ENCODE measurements at places on chromosomes 16 and 17.
A peak's percentile ranks its signal among the peaks of the same experiment; 100 is the strongest.

GRCh38 chr17:82217530-82218204 is 5.0 kb upstream of the CCDC57 start:
- peak; percentile 64 for DNase-seq

- DNase-seq: no peak
Observed at GRCh38 chr17:44523672-44523972, 20.4 kb upstream of the GPATCH8 start.

DNA sequence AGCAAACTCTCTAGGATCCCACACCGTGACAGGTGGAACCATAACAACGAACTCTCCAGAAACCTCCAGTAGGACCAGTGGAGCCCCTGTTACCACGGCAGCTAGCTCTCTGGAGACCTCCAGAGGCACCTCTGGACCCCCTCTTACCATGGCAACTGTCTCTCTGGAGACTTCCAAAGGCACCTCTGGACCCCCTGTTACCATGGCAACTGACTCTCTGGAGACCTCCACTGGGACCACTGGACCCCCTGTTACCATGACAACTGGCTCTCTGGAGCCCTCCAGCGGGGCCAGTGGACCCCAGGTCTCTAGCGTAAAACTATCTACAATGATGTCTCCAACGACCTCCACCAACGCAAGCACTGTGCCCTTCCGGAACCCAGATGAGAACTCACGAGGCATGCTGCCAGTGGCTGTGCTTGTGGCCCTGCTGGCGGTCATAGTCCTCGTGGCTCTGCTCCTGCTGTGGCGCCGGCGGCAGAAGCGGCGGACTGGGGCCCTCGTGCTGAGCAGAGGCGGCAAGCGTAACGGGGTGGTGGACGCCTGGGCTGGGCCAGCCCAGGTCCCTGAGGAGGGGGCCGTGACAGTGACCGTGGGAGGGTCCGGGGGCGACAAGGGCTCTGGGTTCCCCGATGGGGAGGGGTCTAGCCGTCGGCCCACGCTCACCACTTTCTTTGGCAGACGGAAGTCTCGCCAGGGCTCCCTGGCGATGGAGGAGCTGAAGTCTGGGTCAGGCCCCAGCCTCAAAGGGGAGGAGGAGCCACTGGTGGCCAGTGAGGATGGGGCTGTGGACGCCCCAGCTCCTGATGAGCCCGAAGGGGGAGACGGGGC is 1.3 kb downstream of the SPN start:
- DNase-seq: no peak

- no peak for DNase-seq
Observed at GRCh38 chr16:12504312-12504711, 299.4 kb downstream of the CPPED1 start.

GRCh38 chr17:58065238-58065637 is 18.0 kb upstream of the DYNLL2 start:
- no peak for DNase-seq

DNA sequence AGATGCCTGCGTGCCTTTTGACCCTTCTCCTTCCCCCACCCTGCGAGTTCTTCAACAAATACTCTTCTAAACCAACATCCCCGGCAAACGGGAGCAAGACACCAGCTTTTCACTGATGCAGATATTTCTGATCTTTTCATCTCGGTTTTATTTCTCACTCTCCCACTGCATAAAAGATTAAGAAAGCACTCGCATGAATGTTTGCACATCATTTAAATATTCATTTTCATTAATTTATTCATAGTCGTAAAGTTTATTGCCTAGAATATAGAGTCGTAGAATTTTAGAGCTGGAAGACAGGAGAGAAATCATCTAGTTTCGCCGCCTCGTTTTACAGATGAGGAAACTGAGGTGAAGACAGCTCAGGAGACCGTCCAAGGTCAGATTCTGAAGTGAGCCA is 488.1 kb downstream of the MAF start:
- no peak for DNase-seq

DNA sequence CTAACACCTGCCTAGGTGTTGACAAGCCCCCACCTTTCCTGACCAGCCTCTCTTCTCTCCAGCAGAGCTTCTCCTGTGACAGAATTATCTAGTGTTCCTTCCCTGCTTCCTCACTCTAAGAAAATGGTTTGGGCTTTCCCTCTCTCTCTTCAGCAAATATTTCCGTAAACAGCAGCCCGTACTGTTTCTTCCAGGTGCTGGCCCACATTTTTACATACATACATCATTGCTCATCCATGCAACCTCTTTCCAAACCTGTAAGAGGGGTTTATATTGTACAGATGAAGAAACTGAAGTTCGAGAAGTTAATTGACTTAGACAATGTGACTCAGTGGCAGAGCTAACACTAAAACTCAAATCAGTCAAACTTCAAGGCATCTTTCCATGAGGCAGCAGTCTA is 569 bp upstream of the TEKT3 start:
- DNase-seq: no peak

DNA sequence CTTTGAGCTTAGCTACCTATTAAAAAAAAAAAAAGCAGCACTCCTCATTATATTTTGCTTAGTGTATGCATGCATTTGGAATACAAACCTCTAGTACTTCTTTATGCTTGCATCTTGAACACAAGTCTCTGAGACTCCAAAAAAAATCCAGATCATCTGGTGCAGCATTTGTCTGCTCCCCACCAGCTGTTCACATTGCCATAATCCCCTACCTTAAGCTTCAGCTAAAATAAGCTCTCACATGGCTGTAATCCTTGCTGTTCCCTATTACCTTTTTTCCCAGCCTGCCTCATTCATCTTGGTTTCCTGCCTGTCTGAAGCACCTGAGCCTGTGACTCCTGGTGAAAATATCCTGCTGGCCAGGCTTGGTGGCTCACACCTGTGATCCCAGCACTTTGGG is 7.5 kb upstream of the NFATC2IP start:
- DNase-seq: no peak

- DNase-seq: peak; percentile 61
Observed at GRCh38 chr17:76772842-76773525, 35.1 kb downstream of the MFSD11 start.

DNA sequence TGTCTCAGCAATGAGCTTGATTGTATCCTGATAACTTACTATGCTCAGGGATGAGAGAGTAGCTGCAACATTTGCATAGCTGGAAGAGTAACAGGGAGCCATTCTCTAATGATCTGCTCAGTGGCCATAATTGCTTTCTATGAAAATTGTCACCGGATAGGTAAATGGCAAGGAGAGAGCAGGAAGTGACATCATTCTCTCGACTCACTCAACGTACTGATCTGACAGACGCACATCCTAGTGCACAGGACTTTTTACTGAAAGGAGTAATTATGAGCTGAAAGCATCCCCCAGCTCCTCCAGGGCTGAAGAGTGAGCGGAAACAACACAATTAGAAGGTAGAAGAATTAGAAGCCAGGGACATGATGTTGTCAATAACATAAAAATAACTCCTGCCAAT is 71.8 kb downstream of the IRX5 start:
- no peak for DNase-seq

DNA sequence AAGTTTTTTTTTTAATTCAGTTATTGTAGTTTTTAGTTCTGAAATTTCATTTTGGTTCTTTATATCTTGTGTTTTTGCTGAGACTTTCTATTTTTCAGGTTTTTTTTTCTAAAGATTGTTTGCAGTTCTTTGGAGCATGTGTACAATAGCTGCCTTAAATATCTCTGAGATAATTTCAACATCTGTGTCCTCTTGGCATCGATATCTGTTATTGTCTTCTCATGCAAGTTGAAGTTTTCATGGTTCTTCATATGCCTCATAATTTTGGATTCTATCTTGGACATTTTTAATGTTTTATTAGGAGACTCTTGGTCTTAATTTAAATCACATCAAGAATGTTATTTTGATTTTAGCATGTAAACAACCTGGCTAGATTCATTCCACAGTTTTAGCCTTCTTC is 22.8 kb downstream of the COX11 start:
- DNase-seq: no peak

- DNase-seq: no peak
Observed at GRCh38 chr16:57687363-57687929, 7.2 kb upstream of the DRC7 start.

All from ELF-1 (cell line).